Activated T-cell treated with anti-CD3 and anti-CD28 coated beads, Interleukin-2, amount 50 U/mL, for 48 hours (primary cell): ENCODE measurements at places on chromosomes 16 and 17.

GRCh38 chr17:50527155-50527762 lies 5.3 kb upstream of the EPN3 start:
- DNase-seq, result no peak

GRCh38 chr17:4810696-4811290 lies 3.8 kb downstream of the PLD2 start:
- no peak for DNase-seq

GRCh38 chr16:89104930-89105571 lies 11.4 kb downstream of the ACSF3 start:
- DNase-seq, result no peak

DNA sequence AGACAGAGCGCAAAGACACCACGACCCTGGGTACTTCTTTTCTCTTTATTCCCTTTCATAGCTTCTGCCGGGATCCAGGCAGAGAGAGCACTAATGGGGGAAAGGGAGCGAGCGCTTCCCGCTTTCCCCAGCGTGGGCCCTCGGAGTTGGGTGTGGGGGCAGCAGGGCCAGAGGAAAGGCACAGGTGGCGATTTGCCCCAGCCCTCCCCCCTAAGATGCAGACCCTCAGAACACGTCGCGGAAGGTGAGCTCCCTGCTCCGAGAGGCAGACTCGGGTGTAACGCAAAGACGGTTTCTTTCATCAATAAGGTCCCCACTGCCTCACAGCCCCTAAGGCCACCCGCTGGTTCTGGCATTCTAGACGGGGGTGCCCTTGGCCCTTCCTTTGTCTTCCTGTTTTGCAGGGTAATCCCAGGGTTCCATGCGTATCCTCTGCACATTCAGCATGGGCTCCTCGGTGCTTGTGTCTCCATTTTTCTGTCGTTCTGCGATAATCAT lies 570 bp upstream of the NME3 start:
- DNase-seq, result no peak

DNA sequence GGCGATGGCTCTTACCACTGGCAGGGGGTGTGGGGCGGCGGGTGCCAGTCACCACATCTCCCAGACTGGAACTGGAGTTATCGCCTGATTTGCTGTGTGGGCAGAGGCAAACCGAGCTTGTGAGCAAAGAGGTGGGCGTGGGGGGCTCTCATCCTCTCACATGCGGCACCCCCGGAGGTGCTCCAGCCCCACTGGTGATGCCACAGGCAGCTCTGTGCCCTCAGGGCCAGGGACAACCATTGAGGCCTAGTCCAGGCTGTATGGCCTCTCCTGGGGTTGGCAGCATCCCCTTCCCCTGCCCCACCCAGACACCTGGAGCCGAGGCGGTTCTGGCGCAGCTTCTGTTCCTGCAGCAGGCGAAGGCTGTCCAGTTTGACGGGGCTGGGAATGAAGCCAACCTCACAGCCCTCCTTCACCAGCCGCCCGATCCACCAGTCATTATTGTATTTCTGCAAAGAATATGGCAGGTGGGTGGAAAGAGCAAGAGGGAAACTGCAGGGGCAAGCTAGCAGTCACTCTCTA lies 10.9 kb downstream of the CACNB1 start:
- DNase-seq, result no peak

GRCh38 chr17:66678827-66679226 lies 156.1 kb upstream of the CACNG5 start:
- no peak for DNase-seq

GRCh38 chr16:5581908-5582307 lies 484.3 kb upstream of the EEF2KMT start:
- no peak for DNase-seq
